Mesendoderm (in vitro differentiated cells): ENCODE measurements at places on chromosomes 13 and 19.

DNA sequence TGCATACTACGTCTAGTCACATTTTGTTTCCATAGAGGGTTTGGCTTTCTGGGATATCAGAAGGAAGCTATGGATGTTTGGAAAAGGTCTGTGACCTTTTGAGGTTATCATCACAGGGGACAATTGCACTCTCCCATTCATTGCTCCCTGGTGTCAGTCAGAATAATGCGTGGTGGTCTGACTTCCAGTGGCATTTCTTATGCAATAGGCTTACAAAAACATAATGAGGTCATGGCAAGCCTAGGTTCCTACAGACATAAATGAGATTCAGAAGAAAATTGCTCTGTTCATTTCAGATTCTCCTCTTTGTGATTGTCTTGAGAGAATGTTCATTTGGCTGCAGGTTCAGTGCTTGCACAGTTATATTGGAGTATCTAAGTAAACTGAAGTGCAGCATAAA, 54.6 kb downstream of the ARHGAP35 start:
- H3K36me3 ChIP-seq: peaks cover 3% of the 10 kb centered on the region
- peaks cover 5% of the 10 kb centered on the region for H3K4me1 ChIP-seq
- DNase-seq: no peak
- H3K4me3 ChIP-seq: no peak overlapping the region
- H3K27ac ChIP-seq: no peak overlapping the region

DNA sequence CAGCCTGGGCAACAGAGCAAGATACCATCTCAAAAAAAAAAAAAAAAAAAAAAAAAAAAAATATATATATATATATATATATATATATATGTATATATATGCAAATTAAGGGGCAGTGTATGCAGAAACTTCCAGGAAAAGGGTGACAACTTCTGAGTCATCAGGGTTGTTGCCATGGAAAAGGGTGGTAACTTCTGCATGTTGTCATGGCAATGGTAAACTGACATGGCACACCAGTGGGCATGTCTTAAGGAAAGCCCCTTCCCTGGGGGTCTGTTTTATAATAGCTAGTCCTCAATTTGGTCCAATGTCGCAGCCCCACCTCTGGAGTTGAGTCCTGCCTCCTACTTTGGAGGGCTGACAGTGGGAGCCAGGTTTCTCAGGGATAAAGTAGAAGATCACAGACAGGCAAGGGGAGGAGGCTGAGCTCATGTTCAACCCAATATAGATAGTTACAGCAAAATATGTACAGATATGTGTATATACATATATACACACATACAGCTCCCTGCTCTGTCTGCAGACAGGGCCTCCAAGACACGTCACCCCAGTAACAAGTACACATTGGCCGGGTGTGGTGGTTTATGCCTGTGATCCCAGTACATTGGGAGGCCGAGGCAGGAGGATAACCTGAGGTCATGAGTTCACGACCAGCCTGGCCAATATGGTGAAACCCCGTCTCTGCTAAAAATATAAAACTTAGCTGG, 7.2 kb upstream of the FCHO1 start:
- peak; percentile 70 for DNase-seq
- no peaks in the 10 kb centered on the region for H3K4me1 ChIP-seq
- H3K36me3 ChIP-seq: no peaks in the 10 kb centered on the region
- H3K27me3 ChIP-seq: no peaks in the 10 kb centered on the region

DNA sequence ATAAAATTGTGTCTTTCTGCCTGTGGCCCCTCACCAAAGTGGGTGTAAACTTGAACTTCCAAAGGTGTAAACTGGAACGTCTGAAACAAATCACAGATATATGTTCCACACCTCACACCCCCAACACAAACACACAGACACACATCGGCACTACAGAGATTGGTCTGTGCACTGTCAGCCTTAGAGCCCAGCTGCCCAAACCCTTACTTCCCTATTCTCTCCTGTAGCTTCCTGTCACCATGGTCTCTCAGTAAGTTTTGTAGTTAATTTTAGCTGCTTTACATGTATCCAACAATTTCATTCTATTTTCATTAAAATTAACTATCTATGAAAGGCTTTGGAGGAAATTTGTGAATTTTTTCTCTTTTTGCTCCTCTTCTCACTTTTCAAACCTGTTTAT, 5.4 kb downstream of the TM9SF2 start:
- peaks cover 3% of the 10 kb centered on the region for H3K36me3 ChIP-seq
- no peak overlapping the region for H3K27ac ChIP-seq
- no peaks in the 10 kb centered on the region for H3K4me1 ChIP-seq
- no peaks in the 10 kb centered on the region for H3K27me3 ChIP-seq
- no peak overlapping the region for H3K4me3 ChIP-seq

GRCh38 chr19:2309734-2310362, 1.9 kb upstream of the LINGO3 start:
- H3K27ac ChIP-seq: no peak overlapping the region
- no peak overlapping the region for H3K4me3 ChIP-seq
- no peak for DNase-seq
- H3K36me3 ChIP-seq: no peaks in the 10 kb centered on the region

DNA sequence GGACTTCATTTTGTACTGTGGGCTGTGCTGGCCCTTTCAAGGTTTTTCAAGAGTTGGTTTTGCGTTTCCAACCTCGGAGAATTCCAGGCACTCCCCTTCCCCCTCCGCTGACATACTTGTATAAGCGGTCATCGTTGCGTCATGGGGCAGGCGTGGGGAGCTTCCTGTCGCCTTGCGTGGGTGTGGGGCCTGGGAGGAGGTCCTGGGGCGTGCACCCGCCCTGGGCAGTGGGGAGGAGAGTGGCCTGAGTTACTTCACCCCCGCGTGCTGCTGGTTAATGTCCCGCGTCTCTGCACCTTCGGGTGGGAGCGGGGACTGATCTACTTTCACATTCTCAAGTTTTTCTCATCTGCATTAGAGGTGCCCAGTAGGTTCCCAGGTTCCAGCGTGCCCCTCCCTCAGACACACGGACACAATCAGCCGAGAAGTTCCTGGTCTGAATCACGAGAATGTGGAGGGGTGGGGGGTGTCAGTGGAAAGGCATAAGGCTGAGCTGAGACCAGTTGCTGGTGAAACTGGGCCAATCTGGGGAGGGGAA, 4.1 kb downstream of the IER2 start:
- peak; percentile 72 for DNase-seq
- H3K27ac ChIP-seq: peak overlapping the region; percentile 93
- peak overlapping the region; percentile 74 for H3K4me3 ChIP-seq

DNA sequence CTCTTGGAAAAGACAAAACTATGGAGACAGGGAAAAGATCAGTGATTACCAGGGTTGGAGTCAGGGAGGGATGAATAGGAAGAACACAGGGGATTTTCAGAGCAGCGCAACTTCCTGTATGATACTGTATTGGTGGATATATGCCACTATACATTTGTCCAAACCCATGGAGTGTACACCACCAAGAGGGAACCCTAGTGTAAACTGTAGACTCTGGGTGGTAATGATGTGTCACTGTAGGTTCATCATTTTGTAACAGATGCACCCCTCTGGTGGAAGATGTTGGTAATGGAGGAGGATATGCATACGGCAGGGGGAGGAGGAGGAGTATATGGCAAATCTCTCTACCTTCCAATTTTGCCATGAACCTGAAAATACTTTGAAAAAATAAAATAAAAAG, 68.1 kb downstream of the UFM1 start:
- no peaks in the 10 kb centered on the region for H3K36me3 ChIP-seq
- no peak overlapping the region for H3K4me3 ChIP-seq
- no peaks in the 10 kb centered on the region for H3K27me3 ChIP-seq
- DNase-seq: peak; percentile 55

DNA sequence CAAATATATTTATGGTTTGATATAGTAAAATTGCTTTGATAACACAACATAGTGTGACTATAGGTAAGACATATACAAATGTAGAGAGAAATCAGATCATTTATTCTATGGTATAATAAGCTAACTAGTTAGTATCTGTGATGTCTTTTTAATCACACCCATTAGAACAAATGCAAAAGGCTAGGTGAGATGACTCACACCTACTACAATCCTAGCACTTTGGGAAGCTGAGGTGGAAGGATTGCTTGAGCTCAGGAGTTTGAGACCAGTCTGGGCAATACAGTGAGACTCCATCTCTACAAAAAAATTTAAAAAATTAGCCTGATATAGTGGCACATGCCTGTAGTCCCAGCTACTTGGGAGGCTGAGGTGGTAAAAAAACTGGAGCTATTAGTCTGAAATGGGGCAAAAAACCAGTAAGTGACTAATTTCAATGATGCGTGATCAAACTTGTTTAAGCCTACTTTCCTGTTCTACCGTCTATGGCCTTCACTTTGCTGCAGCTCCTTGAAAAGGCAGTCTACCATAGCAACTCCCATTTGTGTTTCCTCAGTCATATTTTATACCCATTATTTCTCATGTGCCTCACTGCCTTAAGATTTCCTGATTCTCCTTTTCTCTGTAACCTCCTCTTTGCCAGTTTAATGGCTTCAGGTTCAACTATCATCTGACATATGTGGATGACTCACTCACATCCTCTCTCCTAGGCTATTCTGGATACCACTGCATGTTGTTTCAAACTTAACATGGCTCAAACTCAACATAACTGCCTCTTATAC, 12.5 kb downstream of the ALG5 start:
- H3K27me3 ChIP-seq: no peaks in the 10 kb centered on the region
- H3K4me3 ChIP-seq: no peak overlapping the region
- DNase-seq: no peak
- no peaks in the 10 kb centered on the region for H3K4me1 ChIP-seq
- H3K36me3 ChIP-seq: peaks cover 6% of the 10 kb centered on the region

GRCh38 chr19:16778796-16779411, 50.3 kb upstream of the SIN3B start:
- H3K36me3 ChIP-seq: no peaks in the 10 kb centered on the region
- no peaks in the 10 kb centered on the region for H3K27me3 ChIP-seq
- DNase-seq: peak; percentile 81
- H3K4me1 ChIP-seq: no peaks in the 10 kb centered on the region
- no peak overlapping the region for H3K27ac ChIP-seq

DNA sequence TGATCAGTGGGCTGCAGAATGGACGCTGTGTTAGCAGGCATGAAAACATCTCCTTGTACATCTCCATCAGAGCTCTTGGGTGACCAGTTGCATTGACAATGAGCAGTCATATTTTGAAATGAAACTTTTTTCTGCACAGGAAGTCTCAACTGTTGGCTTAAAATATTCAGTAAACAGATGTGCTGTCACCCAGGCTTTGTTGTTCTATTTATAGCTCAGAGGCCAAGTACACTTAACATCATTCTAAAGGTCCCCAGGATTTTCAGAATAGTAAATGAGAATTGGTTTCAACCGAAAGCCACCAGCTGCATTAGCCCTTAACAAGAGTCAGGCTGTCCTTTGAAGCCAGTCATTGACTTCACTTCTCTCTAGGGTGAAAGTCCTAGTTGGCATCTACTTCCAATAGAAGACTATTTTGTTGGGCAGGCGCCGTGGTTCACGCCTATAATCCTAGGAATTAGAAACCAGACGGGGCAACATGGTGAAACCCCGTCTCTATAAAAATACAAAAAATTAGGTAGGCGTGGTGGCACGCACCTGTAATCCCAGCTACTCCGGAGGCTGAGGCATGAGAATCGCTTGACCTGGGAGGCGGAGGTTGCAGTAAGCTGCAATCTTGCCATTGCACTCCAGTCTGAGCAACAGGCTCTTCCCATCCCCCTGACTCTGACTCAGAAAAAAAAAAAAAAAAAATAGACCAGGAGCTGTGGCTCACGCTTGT, 7.9 kb upstream of the PDE4A start:
- no peak overlapping the region for H3K4me3 ChIP-seq
- DNase-seq: no peak
- H3K27me3 ChIP-seq: no peaks in the 10 kb centered on the region
- H3K4me1 ChIP-seq: no peaks in the 10 kb centered on the region

DNA sequence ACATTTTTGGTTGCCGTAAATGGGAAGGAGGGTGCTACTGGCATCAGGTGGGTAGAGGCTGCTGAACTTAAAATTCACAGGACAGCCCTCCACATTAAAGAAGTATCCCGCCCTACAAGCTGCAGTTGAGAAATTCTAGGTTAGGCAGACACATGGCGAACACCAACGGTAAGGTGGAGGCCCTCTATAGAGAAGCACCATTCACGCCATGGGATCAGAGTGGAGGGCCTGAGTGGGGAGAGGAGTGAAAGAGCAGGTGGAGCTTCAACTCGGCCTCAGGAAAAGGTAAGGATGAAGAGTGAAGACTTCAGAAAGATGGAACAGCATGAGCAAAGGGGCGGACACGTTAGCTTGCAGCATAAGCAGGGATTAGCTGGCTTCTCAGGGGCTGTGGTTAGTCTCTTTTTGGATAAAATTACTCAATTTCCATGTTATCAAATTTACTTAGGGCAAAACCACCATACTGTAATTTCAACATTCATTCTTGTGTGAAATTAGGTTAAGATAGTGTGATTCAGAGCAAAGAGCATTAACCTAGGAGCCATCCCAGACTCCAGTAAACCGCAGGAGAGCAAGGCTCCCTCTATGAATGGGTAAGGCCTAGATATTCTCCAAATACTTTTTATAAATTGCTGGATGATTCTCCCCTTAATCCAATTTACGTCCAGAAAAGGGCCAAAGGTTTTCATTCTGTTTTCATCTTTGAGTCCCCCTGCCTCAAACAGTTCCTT, 1.2 kb downstream of the EEF1AKMT1 start:
- no peak overlapping the region for H3K4me3 ChIP-seq
- H3K27ac ChIP-seq: no peak overlapping the region
- no peaks in the 10 kb centered on the region for H3K27me3 ChIP-seq
- H3K4me1 ChIP-seq: no peaks in the 10 kb centered on the region

DNA sequence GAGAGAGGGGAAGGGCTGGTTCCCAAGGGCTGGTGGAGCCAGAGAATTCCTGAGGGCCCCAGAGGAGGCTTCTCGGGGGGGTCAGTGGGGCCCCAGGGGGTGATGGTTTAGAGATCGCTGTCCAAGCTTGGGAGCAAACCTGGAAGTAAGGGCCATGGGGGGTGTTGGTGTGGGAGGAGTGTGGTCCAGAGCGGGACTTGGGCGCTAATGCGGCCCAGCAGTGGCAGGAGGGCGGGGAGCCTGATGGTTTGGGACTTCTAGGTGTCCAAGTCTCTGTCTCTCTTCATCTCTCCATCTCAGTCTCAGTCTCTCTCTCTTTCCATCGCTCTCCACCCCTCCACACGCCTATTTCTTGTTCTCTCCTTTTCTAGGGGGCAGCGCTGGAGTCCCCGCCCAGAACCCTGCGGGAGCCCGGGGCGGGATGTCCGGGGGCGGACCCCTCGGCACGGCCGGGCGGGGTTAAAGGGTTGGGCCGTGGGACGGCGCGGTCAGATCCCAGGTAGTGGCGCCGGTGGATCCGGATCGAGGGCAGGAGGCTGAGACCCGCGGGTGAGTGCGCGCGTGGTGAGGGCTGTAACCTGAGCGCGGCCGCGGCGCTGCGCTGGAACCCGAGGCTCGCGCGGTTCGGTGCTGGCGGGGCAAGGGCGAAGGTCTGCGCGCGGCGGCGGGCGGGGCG, at the start of gene CYP4F22:
Gene CYP4F22, plus strand, starts transcription at position 491 of the 676 bp plus-strand sequence. CDS start 16,812 bp downstream, outside the sequence.
- no peaks in the 10 kb centered on the region for H3K36me3 ChIP-seq
- no peaks in the 10 kb centered on the region for H3K4me1 ChIP-seq
- no peaks in the 10 kb centered on the region for H3K27me3 ChIP-seq
- no peak for DNase-seq

DNA sequence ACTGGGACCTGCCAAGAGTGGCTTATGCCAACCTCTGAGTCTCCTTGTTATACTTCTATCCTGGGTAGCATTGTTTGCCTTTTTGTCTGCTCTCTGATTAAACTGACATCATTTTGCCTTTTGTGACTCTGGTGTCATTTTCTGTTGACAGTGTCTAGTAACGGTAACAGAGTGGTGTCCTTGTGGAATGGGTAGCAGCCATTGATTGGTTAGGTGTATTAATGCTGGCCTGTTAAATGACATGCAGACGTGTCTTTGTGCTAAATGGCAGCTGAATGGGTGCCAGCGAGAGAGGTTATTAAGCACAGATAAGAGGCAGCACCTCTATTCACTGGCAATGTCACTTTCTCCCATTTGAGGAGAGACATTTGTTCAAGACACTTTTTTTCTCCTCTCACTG, 1289.4 kb downstream of the PCDH9 start:
- H3K36me3 ChIP-seq: no peaks in the 10 kb centered on the region
- H3K27ac ChIP-seq: no peak overlapping the region
- H3K4me3 ChIP-seq: no peak overlapping the region
